Stimulated activated CD8-positive, alpha-beta memory T cell treated with anti-CD3 and anti-CD28 coated beads, Interleukin-4, amount 100 ng/mL, for 24 hours (primary cell): ENCODE measurements at places on chromosomes 16 and 17.

- DNase-seq = no peak
Measured at GRCh38 chr16:66746048-66746447, 5.4 kb downstream of the DYNC1LI2 start.

DNA sequence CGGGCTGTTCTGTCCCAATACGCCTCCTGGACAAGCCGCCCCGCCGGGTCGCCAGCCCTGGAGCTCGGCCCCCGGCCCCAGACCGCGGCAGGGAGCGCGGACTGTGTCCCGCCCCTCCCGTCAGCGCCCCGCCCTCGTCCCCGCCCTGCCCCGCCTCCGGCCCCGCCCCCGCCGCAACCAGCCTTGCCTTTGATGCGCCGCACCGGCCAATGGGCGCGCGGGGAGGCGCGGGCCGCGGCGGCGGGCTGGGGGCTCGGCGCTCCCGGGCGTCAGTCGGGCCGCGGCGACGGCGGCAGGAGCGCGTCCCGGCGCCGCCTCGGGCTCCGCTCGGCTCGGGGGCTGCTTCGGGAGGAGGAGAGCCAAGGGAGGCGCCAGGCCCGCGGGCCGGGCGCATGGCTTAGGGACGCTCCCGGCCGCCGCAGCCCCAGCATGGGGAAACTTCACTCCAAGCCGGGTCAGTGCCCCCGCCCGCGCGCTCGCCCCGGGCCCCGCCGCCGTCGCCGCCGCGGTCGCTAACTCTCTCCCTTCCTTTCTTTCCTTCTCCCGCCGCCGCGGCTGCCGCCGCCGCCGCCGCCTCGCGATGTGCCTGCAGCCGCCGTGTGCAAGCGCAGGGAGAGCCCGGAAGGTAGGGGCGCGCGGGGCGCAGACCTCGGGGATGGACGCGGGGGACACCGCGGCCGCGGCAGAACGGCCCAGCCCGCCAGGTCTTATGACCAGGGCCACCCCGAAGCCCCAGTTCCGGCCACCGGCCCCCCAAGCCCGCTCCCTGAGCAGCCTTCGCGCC, at the start of gene NKD1:
Gene NKD1 (plus strand): TSS at position 272 of the 784 bp plus-strand sequence. CDS start 158 bp downstream, at position 430.
- DNase-seq = peak; percentile 53

- no peak for DNase-seq
Measured at GRCh38 chr16:55555436-55555835, 11.0 kb upstream of the CAPNS2 start.

GRCh38 chr16:53839150-53839549, 135.2 kb downstream of the FTO start:
- DNase-seq = no peak

DNA sequence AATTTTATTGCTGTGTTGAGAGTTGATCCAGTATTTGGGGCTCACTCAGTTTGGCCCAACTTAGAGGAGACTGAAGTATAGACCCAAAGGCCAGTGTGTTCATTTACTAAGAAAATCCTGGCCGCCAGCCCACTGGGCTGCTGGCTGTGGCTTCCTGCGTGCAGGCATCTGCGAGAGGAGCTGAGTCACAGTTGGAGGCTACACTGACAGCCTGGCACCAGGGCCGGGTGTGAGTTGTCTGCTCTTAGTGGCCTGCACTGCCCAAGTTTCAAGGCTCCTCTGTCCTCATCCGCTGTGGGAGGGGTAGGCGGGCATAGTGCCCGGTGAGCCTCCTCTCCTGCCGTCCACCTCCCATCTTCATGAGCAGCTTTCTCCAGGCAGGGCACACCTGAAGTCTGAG, 54.2 kb downstream of the PLD6 start:
- no peak for DNase-seq

GRCh38 chr16:67027046-67027445, 1.9 kb upstream of the CBFB start:
- no peak for DNase-seq

DNA sequence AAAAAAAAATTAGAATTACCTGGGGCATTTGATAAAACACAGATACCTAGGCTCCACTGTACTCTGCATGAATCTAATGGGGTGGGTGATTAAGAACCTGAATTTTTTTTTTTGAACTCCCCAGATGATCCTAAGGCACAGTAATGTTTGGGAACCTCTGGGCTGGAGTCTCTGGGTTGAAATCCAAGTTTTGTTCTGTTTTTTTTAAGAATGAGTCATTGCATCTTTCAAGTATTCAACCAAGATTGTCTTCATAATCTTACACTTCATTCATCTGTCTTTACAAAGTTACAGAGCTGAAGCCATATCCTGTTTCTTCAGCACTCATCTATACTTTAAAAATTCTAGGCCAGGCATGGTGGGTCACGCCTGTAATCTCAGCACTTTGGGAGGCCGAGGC, 52.6 kb downstream of the PIGL start:
- DNase-seq = no peak

- DNase-seq = no peak
Measured at GRCh38 chr17:61208301-61209105, 191.1 kb upstream of the TBX2 start.

DNA sequence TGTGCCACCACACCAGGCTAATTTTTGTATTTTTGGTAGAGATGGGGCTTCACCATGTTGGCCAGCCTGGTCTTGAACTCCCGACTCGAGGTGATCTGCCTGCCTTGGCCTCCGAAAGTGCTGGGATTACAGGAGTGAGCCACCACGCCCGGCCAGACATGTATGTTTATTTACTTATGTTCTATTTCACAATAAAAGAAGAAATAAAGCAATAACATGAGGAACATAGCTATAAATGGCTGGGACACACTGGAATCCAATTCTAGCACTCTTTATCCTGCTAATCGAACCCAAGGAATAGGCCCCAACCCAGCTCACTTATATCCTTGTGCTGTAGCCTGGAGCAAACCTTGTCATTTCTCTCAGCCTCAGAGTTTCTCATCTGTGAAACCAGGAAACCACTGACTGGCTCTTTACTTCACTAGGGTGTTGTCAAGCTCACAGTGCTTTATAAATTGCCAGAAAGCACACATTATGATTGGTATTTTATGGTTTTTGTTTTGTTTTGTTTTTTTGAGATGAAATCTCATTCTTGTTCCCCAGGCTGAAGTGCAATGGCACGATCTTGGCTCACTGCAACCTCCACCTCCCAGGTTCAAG, 4.3 kb upstream of the ODAD4 start:
- no peak for DNase-seq

DNA sequence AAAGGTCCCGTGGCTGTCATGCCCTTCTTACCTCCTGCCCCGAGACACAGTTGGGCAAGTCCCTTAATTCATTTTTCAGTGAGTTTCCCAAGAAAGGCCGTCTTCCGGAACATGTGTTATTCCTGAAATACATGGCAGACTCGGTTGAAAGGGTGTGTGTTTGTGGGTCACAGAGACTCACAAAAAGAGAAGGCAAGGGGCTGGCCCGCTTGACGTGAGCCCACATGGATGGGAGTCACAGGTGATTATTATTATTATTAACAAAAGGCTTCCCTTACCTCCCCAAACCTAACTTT, 34.1 kb upstream of the CCR7 start:
- DNase-seq = no peak

GRCh38 chr17:35214192-35214591, 20.0 kb upstream of the SLC35G3 start:
- DNase-seq = no peak

DNA sequence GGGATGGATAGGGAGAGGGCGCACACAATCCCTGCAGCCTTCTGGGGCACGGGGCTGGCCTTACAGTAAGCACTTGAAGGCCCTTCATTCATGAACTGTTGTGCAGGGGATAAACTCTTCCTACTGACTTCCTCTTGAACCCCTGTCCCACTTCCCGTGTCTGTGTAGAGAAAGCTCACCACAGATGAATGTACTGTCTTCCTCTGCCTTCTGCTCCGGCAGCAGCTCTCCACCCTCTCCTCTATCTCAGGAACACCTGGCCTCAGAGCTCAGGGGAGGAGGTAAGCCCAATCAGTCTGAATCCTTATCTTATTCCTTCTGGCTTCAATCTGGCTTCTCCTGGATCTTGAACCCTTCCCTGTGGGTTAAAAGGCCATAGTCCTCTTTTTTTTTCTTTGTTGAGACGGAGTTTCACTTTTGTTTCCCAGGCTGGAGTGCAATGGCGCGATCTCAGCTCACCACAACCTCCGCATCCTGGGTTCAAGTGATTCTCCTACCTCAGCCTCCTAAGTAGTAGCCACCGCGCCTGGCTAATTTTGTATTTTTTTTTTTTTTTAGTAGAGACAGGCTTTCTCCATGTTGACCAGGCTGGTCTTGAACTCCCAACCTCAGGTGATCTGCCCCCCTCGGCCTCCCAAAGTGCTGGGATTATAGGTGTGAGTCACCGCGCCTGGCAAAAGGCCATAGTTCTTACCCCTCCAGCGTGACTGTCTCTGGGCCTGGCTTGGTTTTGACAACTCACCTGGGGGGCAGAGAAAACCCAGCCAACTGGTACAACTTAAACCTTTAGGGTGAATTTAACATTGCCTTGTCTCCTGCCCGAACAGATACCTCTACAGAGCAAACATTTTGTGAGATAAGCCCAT, 7.2 kb upstream of the SLC52A1 start:
- DNase-seq = no peak

GRCh38 chr16:55622930-55623561, 32.7 kb upstream of the SLC6A2 start:
- no peak for DNase-seq

DNA sequence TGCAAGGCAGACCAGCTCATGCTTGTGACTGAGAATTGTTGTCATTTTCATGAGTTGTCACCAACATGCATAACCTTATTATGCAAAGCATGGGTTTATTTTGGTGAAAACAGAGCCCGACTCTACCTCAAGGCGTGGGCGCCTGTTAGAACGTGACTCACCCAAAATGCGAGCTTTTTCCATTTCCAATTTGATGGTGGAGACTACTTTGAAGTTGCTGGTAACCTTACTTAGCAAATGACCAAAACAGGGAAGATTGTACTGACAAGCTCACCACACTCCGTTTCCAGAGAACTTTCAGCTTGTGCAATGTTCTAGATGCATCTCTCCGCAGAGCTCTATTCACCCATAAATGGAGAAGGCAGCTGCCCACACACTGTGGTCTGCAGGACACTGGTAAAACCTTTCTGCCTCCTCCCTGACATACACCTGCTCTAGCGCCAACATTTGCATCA, 284.5 kb downstream of the MAF start:
- DNase-seq = peak; percentile 47

DNA sequence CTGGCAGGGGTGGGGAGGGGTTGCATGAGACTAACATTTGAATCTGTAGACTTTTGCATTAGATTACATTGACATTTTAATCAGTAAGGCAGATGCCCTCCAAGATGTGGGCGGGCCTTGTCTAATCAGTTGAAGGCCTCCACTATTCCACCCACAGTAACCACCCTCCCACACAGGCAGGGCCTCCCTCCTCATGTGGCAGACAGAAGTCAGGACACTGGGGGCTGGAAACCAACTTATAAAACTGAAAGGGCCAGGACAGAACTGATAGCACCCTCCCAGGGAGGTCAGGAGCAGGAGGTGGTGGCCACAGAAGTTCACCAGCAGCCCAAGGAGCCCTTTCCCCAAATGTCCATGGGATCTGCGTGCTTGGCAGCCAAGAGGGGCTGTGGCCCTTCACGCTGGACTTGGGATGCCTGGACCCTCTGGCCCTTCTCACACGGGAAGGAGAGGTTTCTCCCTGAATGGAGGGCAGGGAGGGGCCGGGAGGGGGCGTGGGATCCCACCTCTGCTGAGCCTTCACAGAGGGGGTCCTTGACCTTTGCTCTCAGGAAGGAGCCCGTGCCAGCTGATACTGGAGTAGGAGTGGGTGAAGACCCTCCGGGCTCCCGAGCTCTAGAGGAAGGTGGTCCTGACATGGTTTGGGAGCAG, 4.6 kb downstream of the PYCR1 start:
- DNase-seq = no peak

GRCh38 chr16:77332792-77333191, 102.0 kb downstream of the ADAMTS18 start:
- DNase-seq = no peak

- no peak for DNase-seq
Measured at GRCh38 chr17:5785867-5786509, 201.7 kb upstream of the NLRP1 start.

- DNase-seq = no peak
Measured at GRCh38 chr16:68884861-68885720, 41.8 kb downstream of the TANGO6 start.

DNA sequence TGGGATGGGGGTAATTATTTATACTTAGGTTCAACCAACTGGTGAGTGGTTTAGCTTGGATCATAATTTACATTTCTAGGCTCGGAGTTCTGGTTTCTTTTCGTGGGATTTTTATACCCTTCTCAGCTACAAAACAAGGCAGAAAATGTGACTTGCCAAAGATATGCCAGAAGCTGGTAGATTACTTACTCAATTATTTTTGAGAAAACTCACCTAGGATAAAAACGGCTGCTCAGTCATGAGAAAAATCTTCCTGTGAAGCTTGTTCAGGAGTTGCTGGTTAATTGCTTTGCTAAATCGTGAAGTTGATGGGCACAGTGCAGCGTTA, 1.1 kb downstream of the NDEL1 start:
- no peak for DNase-seq

- DNase-seq = no peak
Measured at GRCh38 chr16:1425616-1426370, 5.1 kb upstream of the PERCC1 start.

DNA sequence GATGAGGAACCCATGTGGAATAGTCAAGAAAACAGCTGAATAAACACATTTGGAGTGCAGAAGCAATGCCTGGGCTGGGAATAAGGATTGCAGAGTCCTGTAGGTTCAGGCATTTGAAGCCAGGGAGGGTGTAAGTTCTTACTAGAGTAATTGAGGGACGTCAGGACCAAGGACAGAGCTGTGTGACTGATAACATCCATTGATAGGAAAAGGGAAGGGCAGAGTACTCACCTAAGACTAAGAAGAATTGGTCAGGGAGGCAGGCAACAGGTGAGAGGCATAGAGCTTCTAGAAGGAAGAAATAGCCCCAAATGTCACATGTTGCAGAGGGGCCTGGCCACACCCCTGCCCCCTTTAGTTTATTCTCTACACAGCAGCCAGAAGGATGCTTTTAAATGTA, 79.8 kb upstream of the TMEM132E start:
- no peak for DNase-seq

- no peak for DNase-seq
Measured at GRCh38 chr16:67873435-67874370, 851 bp downstream of the EDC4 start.

- DNase-seq = peak; percentile 95
Measured at GRCh38 chr17:82037092-82037888, at the start of gene DCXR. DCXR (minus strand) TSS chr17:82037697; CDS start chr17:82037682, 15 bp downstream.

GRCh38 chr17:27319541-27320221, 25.8 kb downstream of the WSB1 start:
- DNase-seq = no peak

DNA sequence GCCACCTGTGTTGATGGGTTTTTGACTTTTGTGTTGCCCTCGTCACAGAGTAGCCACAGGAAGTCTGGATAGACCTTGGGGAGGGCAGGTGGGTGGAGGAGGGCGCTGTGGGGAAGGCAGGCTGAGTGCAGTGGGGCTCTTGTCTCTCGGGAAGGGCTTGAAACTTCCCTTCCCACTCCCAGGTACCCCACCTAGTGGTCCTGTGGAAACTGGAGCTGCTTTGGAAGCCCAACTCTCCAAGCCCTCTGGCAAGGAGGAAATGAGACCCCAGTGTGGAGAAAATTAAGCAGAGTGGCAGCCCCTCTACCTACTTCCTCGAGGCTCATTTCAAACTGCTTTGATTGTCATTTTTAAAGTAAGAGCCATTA, 9.2 kb downstream of the CA5A start:
- DNase-seq = no peak

GRCh38 chr17:61784510-61784909, 78.8 kb downstream of the BRIP1 start:
- no peak for DNase-seq

GRCh38 chr16:89936981-89937380, 11.6 kb upstream of the DEF8 start:
- no peak for DNase-seq

- DNase-seq = no peak
Measured at GRCh38 chr16:58756650-58757332, 22.7 kb upstream of the GOT2 start.
